ENCODE measurements at places on chromosomes 11 and 22.

GRCh38 chr11:65593518-65594414 lies 1.8 kb downstream of the KCNK7 start:
- DNase-seq = no peak

DNA sequence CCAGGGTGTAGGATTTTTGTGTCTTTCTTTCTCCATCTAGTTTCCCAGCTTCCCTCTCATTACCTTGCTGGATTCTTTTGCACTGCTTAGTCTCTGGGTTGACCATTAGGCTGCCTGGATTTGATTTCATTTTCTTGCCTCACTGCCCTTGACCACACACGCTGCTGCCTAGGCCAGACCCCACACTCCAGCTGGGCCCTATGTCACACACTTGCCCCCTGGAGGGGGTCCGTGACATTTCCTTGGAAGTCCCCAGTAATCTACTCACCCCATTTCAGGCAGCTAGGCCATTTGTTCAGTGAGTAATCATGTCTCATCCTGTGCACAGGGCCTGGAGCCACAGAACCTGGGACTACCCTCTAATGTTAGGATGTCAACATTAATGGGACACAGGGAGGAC lies 81.9 kb upstream of the SPON1 start:
- peak; percentile 38 for DNase-seq

DNA sequence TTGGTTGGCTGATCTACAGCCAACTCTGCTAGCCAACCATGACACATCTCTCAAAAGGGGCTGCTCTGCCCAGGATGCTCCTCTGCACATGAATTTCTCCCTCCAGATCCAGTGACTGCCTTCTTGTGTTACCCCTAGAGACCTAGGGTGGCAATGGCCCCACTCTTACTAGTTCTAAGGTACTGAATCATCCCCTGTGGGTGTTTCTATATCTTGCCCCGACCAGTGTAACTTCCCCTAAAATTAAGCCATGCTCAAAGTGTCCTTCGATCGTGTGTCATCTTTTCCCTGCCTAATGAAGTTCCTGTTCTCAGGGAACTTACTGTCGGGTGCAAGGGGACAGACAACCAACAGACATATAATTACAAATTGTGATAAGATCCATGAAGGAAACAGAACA lies 113.3 kb downstream of the FAM76B start:
- DNase-seq = no peak

- DNase-seq = no peak
Observed at GRCh38 chr11:119339589-119340334, 921 bp downstream of the C1QTNF5 start.

DNA sequence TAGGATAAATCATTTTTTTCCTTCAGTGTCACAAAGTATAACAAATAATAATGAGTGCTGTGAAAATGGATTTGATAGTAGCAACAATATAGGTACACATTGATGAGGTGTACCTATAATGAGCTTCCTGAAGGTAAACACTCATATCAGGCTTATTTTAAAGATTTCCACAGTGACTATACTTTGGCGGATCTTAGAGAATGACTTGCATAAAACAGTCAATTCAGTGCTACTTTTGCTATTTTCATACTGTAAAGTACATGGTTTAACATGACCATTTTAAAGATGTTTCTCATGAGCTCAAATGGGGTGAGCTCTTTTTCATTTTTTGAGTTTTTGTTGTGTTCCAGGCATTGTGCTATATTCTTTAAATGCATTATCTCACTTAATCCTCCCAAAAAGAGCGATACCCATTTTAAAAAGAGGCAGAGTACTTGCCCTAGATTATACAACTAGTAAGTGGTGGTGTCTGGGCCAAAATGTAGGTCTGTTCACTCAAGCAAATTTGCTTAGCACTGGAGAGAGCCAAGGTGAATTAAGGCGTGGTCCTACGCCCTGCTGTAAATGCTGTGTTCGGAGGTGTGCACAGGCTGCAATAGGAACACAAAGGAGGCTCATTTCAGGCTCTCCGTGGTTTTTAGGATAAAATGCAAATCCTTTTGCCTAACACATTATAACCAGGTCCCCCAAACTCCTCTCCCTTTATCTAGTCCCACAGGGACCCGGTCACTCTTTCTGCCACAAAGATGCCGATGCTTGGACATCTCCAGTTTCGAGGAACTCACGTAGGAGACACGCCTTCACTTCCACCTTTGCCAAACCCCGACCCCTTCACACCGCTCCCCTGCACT lies 617 bp upstream of the ALKBH3 start:
- DNase-seq = no peak

DNA sequence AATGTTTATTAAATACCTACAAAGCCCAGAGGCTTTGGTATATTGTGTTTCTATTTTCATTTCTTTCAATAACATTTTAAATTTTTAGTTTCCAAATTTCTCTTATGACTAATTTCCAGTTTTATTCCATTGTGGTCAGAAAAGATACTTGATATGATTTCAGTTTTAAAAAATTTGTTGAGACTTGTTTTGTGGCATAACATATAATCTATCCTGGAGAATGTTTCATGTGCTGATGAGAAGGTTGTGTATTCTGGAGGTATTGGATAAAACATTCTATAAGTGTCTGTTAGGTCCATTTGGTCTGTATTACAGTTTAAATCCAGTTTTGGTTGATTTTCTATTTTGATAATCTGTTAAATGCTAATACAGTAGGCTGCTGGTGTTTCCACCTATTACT lies 9.8 kb upstream of the RAG1 start:
- DNase-seq = no peak

DNA sequence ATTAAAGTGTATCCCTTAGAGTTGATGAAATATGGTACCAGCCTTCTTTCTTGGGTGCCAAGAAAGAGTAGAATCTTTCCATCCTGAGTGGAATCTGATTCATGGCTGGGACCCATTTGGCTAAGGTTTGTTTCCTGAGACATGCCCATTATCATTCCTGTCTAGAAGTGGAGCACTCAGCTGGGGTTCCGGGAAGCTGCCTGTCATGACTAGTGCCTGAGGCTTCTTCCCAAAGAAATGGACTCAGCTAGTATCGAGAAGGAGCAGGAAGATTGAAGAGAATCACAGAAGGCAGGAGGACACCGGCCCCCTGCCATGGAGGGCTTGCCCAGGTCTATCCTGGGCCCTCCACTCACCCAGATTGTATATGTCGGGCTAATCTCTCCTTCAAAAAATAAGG lies 57.6 kb downstream of the KREMEN1 start:
- DNase-seq = no peak

DNA sequence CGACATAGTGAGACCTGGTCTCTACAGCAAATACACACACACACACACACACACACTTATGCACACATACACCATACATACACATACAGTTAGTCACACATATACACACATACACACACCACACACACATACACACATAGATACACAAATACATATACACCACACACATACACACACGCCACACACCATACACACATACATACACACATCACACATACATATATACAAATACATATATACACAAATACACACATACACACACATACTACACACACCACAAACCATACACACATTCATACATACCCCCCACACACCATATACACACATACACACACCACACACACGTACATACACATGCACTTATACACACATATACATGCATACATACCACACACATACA lies 57.7 kb downstream of the MICAL2 start:
- DNase-seq = no peak

- no peak for DNase-seq
Observed at GRCh38 chr11:109972939-109973338, 120.3 kb upstream of the ZC3H12C start.

DNA sequence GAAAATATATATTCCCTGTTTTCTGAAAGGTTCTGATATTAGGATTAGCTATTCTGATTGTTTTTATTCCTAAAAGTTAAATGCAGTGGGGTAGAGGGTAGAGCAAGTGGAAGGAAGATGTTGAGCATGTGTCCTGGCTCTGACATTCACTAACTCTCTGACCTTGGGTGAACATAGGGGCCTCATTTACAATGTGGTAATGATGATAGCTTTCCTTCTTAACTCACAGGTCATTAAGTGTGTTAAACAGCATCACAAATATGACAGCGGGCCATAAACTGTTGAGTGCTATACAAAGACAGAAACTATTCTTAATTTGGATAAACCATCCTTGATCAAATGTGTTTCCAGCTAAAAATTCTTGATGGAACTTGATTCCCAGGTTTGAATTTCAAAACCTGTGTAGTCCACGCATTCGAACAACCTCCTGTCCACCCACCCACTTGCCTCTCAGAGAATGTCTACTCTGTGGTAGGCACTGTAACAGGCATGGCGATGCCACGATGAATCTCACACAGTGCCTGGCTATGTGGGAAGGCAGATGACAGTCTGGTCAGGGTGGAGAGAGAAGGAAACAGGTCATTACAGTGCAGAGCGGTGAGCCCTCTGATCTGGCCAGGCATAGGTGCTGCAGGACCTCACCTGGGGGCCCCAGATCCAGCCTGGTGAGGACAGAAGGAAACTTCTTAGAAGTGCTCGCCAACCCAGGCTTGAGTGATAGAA lies 19.3 kb upstream of the PEX26 start:
- DNase-seq = no peak

GRCh38 chr11:35563484-35564244 lies 38.2 kb upstream of the PAMR1 start:
- DNase-seq = no peak

DNA sequence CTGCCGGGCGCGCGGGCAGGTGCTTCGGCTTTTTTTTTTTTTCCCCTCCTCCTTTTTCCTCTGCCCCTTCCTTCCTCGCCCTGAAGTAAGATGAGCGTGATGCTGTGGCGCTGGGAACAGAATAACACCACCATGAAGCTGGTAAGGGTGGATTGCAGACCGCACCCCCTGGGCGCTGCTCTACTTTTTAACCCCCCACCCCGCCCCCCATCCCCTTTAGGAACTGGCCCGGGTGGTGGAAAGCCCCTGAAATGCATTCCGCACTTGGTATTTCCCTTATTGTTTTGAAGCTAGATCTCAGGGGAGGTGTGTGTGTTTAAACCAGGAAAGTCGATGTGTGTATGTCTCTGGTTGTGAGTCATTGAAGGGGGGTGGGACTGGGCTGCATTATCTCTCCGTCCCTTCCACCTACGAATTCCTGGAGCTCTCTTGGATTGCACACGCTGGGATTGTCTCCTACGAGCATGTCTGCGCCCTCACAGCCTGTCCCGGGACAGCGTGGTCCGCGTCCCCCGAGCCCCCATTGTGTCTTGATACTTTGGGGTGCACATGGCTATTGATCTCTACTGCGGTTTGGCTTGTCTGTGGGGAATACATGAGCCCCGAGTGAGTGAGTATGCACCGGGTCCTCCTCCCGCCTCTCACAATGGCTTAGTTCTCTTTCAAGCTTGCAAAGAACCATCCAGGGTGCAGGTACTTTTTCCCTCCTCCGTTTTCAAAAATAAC lies 64.9 kb downstream of the NAV2 start:
- DNase-seq = no peak

DNA sequence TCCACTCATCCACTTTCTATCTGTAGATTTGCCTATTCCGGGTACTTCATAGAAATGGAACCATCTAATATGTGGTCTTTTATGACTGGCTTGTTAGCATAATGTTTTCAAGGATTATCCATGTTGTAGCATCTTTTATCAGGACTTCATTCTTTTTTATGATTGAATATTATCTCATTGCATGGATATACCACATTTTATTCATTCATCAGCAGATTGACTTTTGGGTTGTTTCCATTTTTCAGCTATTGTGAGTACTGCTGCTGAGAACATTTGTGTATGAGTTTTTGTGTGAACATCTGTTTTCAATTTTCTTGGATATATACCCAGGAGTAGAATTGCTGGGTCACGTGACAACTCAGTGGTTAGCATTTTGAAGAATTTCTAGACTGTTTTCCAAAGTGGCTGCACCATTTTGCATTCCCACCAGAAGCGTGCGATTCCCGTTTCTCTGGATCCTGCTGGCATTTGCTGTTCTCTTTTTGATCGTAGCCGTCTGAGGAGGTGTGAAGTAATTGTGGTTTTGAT lies 8.9 kb downstream of the DERL3 start:
- no peak for DNase-seq

DNA sequence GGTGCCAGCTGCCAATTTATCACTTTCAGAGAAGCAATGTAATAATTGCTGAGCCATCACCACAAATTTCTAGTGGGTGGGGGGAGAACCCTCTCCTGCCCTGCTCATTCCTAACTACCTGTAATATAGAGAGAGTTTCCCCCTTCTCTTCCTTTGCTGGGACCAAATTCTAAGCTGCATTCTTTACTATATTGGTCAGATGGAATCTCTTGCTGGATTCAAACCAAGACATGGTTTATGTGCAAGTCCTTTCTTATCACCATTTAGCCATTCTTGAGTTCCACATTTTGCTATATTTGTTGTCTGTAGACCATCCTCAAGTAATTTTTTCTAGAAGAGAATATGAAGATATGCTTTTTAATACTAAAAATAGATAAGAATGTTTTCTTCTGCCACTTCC lies 452.1 kb downstream of the MN1 start:
- peak; percentile 54 for DNase-seq

DNA sequence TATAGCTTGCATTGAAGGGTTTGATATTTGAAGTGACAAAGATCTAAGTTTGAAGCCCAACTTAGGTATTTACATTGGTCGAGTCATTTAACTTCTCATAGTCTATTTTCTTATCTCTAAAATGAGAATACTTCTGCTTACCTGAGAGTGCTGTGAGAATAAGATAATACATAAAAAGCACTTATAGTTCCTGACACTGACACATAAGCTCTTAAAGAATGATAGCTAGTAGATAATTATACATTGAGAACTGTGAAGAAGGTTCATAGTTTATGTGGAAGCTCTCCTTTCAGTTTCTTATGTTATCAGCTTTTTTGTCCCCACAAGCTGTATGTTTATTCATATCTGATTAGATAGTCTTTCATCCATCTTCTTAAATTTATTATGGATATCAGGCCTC lies 4.8 kb downstream of the PPME1 start:
- no peak for DNase-seq

- DNase-seq = no peak
Observed at GRCh38 chr11:133726542-133726941, 118.8 kb downstream of the SPATA19 start.

GRCh38 chr11:10722307-10722706 lies 28.7 kb upstream of the CTR9 start:
- no peak for DNase-seq

DNA sequence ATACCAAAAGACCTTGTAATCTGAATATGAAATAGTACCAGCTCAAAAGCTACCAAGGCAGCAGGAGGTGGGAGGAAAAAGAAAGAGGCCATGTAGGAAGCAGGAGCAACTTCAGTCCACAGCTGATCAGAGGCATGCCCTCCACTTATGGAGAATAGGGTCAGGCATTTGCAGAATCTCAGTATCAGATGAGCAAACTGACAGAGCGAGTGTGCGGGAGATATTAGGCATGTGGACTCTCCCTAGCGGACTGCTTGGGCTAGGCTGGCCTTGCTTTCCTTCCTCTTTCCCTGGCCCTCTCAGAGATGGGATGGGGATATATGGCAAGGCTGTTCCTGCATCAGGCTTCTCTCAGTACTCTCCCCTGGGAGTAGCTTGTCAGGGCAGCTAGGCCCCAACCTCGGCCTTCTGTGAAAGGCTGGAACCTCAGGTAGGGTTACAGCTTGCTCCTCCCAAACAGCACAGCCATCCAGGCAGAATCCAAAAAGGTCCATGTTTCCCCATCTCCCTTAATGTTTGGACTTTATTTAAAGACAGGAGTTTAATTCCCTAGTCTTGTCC lies 37.0 kb downstream of the ETS1 start:
- DNase-seq = no peak

- DNase-seq = no peak
Observed at GRCh38 chr22:38258895-38259294, 13.9 kb downstream of the TMEM184B start.
